Stimulated activated CD8-positive, alpha-beta memory T cell treated with anti-CD3 and anti-CD28 coated beads, Interleukin-7, amount 100 ng/mL, for 1 hour (primary cell): ENCODE measurements at places on chromosomes 11 and 22.

DNA sequence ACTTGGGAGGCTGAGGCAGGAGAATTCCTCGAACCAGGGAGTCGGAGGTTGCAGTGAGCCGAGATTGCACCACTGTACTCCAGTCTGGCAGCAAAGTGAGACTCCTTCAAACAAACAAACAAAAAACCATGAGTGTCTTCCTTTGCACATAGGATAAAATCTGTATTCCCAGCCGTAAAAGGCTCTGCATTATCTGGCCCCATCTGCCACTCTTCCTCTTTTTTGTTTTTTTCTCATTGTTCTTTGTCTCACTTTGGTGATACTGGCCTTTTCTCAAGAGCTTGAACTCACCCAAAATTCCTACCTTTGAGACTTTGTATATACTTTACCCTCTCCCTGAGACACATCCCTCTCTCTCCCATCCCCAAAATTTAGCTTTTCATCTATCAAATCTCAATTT is 17.6 kb downstream of the FDX1 start:
- DNase-seq, result no peak

- no peak for DNase-seq
Measured at GRCh38 chr22:27642104-27642800, 159.3 kb downstream of the MN1 start.

- no peak for DNase-seq
Measured at GRCh38 chr22:39290724-39291161, 28.7 kb downstream of the RPL3 start.

GRCh38 chr11:75474878-75475766 is 42.1 kb upstream of the KLHL35 start:
- peak; percentile 15 for DNase-seq

DNA sequence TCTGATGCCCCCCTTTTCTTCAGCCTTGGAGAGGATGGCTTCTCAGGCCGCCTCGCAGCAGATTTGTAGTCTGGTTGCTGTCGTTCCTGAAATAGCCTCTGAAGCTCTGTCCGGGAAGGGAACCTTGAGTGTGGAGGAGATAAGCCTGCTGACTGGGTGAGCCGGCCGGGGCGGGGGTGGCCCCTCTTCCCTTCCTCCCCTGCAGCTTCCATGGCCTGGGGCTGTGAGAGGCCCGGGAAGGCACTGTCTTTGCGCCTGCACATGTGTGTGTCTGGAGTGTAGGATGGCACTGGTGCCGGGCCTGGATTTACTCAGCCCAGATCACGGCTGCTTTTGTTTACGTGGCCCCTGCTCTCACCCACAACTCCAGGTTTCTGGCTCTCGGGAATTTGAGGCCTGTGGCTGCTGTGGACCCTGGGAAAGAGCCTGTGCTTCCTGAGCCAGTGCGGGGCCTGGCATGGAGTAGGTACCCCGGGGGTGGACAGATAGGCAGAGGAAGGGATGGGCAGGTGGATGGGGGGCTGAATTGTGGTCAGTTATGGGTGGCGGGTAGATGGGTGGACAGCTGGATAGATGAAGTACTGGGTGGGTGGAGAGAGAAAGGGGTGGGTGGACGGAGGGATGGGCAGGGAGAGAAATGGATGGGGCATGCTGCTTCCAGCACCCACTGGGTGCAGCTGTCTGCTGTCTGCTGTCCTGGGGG is 16.6 kb downstream of the KCNQ1 start:
- no peak for DNase-seq

GRCh38 chr11:42521994-42522393 is 789.8 kb upstream of the API5 start:
- no peak for DNase-seq

DNA sequence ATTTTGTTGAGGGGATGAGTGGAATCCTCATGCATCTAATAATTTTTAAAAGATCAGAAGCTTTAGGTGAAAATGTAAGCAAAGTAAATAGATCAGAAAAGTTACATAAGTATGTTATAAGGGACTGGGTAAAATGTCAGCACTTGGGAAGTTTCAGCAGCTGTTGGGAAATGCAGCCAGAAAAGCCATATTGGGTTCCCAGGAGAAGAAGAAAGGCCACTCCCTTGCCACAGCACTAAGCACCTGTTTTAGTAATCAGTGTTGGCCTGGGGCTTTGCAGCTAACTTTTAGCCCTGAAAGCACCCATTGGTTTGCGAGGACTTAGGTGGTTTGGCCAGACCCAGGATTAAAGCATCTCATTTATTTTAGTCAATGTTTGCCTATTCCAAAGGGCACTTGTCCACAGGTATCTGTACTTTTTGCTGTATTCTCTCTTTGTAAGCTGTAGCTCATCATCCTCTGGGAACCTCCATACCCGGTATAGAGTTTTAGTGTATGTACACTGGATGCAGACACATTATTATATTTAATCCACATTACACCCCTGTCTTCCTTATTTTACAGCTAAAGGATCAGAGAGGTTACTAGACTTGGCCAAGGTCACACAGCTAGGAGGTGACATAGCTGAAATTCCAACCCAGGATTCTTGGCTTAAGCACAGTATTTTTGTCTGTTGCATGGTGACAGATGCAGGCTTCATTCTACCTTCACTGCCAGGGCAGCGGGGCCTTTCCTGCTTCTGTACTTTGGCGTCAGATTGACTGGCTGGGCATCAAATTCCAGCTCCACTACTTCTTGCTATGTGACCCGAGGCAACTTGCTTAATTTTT is 127.7 kb upstream of the SESN3 start:
- DNase-seq, result no peak

DNA sequence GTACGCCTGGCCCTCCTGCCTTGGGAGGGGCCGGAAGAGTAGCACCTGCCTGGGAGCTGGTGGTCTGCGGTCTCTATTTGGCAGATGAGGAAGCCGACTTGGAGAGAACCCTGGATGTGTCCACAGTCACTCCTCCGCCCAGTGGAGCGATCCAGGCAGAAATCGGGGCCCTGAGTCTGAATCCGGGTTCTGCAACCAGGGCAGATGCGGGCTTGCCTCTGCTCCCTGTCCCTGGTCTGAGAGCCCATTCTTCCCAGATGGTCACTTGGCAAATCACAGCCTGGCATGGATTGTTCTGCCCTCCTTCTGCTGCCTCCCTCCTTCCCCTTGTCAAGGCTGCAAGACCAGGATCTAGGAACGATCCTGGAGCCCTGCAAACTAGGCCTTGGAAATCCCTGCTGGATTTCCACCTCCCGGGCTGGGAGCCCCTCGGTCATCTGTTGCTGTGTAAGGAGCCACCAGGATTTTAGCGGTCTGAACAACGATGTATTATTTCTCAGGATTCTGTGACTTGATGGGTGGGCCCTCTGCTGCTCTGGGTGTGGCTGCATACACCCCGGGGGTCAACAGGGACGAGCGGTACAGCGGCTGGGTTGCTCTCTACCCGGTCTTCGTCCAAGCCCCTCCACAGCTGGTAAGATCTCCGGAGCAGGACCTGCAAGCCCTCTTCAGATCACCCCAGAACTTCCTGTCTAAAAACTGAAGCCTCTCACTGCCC is 2.0 kb upstream of the ASCL2 start:
- DNase-seq, result no peak

GRCh38 chr11:132131047-132131446 is 760.6 kb downstream of the NTM start:
- no peak for DNase-seq

GRCh38 chr11:73361953-73362776 is 14.0 kb upstream of the RELT start:
- no peak for DNase-seq

DNA sequence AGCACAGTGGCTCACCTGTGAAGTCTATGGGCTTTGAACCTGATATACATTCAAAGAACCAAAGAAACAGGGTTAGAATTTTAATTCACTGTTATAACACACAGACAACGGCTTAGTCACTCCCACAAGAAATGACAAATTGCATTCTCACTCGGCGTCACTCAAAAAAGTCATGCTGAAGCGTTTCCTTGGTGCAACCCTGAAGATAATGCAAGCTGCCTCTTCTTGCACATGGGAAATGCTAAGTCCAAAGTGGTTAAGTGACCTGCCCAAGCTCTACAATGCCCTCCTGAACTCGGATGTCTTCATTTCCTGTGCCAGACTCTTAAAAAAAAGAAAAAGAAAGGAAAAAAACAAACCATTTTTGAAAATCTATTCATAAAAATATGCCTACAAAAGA is 10.0 kb downstream of the LGR4 start:
- DNase-seq, result no peak

GRCh38 chr22:25750569-25751173 is 8.7 kb downstream of the MYO18B start:
- DNase-seq, result no peak

GRCh38 chr11:122505304-122506006 is 150.1 kb upstream of the UBASH3B start:
- DNase-seq, result peak; percentile 2

DNA sequence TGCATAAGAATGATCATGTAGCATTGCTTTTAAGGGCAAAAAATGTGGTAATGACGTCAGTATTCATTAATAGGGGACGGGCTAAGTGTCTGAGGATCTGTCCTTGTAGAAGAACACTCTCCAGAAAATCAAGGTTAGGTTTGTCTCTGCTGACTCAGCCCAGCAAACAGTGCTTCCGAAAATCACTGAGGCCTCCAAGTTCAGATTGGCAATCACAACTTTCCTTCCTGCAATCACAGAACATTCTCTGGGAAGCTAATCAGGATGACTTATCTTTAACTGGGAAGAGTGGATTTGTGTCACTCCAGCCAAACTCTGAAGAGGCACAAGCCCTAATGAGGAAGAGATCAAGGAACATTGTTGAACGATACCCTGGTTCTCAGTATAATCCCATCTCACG is 123.2 kb upstream of the LDLRAD3 start:
- DNase-seq, result no peak

DNA sequence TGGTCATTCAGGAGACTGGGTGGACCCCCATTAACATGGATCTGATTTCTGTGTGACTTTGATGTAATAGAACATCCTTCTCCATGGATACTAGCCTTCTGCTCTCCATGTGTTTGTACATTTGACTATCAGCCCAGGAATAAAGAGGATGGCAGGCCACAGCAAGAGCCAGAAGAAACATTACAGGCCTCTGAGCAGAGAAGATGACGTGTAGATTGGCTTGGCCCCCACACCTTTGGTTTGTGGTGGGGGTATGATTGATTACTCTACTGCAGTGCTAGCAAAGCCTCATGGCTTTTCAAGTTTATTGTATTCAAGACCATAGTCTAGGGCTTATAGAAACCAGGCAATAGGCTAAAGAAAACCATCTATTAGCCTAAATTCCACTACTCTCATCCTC is 77.0 kb downstream of the GRAMD1B start:
- no peak for DNase-seq

DNA sequence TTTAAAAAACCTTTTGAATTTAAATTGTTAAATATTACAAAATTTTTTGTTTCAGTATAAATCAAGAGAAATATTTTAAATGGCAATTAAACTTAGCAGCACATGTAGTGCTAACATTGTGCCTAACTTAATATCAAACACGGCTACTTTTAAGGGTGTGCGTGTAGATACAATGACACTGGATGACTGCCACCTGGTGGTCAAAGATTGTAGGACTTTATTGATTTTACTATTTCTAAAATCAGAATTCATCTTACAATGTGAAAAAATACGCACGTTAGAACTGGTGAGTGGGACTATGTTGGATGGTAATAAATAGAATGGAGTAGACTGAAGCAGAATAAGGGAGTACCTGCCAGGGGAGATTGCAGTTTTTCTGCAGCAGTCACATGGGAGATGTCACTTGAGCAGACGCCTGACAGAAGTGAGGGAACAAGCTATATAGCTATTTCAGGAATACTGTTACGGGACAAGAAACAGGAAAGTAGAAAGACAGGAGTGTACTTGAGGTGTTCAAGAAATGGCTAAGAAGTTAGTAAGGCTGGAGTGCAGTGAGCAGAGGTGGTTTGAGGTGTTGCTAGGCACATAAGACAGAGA is 52.9 kb downstream of the UVRAG start:
- no peak for DNase-seq

GRCh38 chr11:61193596-61193995 is 9.7 kb upstream of the PGA3 start:
- DNase-seq, result no peak

- no peak for DNase-seq
Measured at GRCh38 chr11:11056749-11057471, 199.1 kb upstream of the ZBED5 start.

DNA sequence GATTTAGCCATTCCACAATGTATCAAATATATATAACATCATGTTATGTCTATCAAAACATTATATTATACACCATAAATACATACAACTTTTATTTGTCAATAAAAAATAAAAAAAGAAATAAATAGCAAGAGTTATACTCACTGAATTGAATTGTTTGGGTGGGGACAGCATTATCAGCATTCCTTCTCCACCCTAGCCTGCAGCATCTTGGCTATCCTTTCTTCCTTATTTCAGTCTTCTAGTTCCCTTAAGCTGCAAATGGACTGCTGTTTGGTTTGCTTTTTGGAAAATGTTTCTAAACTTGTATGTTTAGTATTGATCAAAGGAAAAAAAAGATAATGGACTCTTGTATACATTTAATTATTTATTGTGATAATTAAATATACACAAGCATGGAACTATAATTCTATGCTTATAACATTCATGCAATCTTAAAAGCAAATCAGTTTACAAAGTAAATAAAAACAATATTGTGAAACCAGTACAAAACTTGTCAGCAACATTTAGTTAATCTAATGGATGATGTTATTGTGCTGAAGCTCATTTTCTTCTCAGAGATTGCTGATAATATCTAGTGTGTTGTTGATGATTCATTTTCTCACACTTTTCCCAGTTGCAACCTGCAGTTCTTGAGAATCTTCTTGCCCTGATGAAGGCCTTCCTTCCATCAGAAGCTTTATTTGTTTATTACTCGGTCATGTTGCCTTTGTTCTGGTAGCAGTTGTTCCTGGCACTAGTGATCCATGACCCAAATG is 5.0 kb downstream of the ARHGAP42 start:
- no peak for DNase-seq

DNA sequence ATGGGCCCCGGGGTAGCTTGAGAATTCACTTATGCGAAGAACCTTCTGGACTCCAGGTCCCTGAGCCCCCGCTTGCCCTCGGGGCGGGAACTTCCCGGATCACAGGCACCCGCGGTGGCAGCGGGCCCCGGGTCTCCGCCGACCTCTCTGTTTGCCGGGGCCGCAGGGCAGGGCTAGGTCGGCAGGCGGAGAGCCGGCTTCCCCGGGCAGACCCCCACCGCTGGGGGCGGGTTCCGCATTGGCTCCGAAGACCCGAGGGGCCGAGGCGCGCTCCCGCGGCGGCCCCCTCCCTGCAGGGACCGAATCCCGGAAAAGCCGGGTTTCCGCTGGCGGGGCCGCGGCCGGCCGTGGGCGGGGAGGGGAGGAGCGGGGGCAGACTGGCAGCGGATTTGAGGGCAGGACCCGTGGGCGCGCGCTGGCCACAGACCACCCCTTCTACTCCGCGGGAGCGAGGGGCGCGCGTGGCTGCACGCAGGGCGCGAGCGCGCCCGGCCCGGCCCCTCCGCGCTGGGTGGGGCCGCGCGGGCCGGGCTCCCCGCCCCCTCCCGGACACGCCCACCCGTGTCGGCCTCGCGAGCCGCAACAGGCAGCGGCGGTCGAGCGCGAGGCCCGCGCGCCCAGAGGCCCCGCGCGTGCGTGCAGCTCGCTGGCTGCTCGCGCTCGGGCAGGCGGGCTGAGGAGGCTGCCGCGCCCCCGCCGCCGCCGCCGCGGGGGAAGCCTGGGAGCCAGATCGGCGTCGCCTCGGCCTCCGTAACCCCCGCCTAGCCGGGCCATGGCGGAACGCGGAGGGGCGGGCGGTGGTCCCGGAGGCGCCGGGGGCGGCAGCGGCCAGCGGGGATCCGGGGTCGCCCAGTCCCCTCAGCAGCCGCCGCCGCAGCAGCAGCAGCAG is at the start of gene PACS1:
Gene PACS1, plus strand, starts transcription at position 558 of the 889 bp plus-strand sequence. Its CDS starts 215 bp downstream, at position 773.
- peak; percentile 59 for DNase-seq

- DNase-seq, result no peak
Measured at GRCh38 chr22:46062232-46062615, 85.3 kb upstream of the WNT7B start.
